ENCODE measurements at places on chromosomes 6 and 20.

DNA sequence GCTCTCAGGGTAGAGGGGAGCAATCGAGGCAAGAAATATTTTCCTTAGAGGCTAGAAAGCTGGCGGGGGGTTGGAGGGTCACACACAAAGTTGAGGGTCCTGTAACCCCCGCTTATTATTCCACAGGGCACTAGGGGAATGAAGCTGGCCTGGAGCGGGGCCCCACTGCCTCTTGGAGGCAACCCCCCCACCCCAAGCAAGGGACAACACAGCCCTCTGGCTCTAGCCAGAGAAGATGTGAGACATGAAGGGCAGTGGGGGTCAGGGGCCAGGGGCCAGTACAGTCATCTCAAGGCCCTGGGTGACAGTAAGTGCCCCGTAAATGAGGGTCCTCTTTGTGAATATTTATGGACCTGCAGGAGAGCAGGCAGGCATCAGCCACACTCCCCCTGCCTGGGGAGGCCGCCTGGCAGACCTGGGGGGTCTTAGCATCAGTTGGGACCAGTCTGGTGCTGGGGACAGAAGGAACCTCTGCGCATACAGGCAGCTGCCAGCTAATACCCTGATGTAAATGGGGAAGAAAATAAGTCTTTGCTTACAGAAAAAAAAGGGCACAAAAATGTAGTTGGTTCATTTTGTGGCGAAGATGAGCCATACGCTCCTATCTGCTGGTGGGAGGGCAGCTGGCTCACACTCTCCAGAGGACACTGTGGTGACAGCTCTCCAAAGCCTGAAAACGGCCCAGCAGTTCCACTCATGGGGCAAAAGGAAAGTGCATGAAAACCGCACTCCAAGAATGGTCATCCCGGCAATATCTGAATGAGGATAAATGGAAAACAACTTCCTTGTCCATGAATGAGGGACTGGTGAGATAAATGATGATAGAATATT lies 21.9 kb downstream of the SPATA2 start:
- no peak for DNase-seq

DNA sequence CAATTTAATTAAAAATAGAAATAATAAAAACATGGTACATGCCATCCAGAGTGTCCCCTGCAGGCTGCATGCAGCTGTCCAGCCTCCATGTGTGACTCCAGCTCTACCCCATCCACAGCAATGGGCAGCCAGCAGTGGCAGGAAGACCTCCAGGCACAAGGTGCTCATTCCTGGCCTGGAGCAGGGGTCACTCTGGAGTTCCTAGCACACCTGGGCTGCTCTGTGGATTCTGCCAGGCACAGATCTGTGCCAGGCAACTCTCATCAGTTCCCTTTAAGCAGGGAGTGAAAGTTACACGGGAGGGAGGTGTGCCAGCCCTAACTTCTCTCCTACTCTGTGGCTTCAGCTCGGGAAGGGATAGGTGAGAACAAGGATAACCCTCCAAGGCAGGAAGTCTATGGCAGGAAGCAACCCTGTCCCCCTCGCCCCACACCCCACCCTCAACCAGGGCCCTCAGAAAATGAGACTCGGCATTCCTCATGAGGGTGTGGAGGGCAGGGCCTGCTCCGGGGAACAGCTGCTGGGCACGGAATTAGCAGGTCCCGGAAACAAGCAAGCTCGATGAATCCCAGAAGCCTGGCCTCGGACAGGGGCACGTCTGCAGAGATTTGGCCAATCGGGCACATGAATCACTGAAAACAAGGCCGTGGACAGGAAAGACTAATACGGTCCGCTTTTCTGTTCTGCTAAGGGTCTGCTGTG lies 10.0 kb downstream of the JPH2 start:
- DNase-seq, result no peak

GRCh38 chr6:36657942-36658544 lies 20.5 kb upstream of the CDKN1A start:
- no peak for DNase-seq

GRCh38 chr6:115681978-115682775 lies 378.5 kb downstream of the FRK start:
- no peak for DNase-seq

DNA sequence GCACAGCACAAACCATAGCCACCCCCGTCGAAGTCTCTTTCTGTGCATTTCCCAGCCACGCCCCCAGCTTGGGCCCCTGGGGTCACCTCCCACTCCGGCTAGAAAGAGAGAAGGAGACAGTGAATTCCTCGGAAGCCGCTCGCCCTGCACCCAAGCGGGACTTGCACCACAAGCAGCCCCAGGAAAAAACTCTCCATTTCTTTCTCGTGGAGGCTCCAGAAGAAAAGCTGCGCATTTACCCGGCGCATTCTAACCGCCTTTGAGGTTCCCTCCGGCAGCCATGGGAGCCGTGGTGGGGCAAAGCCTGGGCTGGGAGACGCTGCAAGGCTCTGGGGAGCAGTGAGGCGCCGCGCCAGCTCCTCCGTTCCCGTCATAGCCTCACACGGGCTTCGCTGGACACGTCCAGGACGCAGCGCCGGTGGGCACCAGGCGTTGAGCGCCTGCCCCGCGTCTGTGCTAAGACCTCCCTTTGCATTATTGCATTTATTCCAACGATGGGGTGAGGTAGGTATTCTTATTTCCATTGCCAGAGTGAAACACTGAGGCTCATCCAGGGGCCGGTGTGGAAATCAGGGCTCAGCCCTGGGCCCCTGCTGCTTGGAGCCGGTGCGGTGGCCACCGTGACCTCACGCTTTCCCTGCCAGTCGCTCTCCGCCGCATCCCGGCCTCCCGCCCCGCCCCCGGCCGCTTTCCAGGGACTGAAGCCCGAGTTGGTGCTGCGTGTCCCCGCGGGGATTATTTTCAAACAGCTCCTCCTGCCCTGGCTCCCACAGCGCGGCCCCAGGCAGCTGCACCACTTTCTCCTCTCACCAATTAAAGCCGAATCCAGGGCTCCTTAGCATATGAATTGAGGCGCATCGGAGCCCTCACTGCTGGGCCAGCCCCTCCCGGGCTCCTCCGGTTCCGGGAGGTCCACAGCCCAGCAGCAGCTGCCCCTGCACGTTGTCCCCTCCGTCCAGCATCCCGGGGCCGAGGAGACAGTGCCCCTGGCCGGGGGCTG lies 148.3 kb upstream of the AFDN start:
- peak; percentile 78 for DNase-seq

- DNase-seq, result no peak
Observed at GRCh38 chr6:132399376-132400074, 1.8 kb downstream of the MOXD1 start.

Measured in hypothalamus (tissue), 51 donors.